ENCODE measurements at places on chromosomes 1 and 21.

DNA sequence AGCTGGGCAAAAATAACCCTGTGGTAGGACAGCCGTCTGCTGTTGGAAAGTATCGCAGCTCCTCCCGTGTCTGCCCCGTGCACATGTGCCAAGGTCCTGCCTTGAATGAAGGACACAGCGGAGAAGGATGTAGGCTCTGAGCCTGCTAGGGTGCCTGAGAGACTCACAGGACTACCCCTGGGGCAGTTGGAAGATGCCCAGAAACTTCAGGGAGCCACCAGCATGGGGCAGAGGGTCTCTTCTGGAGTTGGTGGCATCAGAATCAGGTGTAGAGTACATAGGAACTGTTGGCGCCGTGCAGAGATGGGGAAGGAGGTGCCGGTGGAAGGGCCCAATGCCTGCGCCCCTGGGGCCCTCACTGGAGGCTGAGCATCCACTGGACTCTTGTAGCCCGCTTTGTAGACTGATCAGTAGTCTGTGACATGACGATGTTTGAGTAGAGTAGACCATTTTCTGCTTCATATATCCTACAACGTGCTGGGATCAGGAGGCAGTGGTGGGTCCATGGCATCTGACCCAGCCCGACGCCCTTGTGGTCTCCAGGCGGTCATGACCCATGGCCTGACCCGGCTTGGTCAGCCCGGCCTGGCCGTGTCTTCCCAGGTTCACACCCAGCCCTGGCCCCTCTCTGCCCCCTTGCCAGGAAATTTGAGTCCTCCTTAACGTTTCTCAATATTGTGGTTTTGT is 5.3 kb upstream of the C1orf174 start:
- no peak for DNase-seq

DNA sequence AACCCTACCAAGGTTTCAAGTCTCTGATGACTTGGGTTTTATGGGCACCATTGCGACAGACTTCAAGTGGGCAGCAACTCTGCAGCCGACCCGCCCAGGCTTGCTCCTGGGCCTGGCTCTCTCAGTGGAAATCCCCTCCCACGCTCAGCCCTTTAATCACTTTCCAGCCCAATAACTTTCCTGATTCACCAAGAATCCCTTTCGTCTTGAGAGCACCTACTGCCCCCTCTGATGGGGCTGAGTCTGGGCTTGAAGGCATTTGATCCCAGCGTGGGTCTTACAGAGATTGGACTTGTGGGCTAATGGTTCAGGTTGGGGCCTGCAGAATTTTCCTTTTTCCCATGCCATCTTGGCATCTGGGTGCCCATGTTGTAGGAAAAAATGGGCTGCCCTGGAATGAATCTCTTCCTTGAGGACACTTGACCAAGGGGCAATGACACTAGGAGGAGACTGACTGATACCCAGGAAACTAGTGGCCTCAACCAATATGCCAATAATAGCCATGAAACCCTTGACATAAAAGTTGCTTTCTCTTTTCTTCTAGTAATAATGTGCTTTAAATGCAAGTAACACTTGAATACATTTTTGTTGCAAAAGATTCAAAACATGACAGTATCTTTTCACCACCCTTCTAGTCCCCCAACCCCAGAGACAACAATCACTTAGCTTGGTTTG is 7.8 kb upstream of the PHLDA3 start:
- no peak for DNase-seq

DNA sequence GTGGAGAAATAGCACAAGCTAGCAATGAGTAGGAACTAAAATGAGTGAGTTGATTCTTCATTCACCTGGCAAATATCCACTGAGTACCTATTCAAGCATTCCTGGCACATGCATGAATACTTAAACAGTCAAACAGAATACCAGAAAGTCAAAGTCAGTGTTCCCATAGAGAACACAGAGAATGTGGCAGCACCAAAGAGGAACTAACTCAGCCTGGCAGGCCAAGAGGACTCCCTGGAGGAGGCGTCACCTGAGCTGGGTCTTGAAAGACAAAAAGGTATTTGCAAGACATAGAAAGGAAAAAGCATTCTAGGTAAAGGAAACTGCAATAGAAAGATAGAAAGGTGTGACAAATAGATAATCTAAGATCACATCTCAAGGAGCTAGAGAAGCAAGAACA is 49.7 kb downstream of the DMRTA2 start:
- DNase-seq = no peak

- DNase-seq = no peak
Measured at GRCh38 chr1:41612953-41613352, 128.5 kb upstream of the EDN2 start.

DNA sequence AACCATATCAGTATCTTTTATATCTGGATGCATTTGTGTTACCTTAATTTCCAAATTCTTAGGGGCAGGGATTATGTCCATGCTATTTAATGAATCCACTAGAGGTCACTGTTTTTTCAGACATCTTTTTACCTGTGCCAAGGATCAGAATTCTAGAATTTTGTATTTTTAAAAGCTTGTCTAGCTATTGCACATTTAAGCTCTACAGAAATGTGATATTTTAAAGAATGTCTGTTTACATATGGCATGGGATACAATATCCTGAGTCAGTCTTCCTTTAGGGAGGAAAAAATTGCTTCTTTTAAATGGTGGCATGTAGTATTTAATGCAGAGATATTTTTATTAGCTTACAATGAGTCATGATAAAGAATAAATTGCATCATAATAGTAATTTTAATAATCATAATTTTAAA is 11.3 kb downstream of the RPAP2 start:
- no peak for DNase-seq

GRCh38 chr1:17550729-17551584 is 11.5 kb downstream of the ARHGEF10L start:
- no peak for DNase-seq

- no peak for DNase-seq
Measured at GRCh38 chr1:208928349-208929010, 655.0 kb upstream of the CAMK1G start.

GRCh38 chr1:6328696-6329095 is 64.9 kb downstream of the ACOT7 start:
- DNase-seq = no peak

DNA sequence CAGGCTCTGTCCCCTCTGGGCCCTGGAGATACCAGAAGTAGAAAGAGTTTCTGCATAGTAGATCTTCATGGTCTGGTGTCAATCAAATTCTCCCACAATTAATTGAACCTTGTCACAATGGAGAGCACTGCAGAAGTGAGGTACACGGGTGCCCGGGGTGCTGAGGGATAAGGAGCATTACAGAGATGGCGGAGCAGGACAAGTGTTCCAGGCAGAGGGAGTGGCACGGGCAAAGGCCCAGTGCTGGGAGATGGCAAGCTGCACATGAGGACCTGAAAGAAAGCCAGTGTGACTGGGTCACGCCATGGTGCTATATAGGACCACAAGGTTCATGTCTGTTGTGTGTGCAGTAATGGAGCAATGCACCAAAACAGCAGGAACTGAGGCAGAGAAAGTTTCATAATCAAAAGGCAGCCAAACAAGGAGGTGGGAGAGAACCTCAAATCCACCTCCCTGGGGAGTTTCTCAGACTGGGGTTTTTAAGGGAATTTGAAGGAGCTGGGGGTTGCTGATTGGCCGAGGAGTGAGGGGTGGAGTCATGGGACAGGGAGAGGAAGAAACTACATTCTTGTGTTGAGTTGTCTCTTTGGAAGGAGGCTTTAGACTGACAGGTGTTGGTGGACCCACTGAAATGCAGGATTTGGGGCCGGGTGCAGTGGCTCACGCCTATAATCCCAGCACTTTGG is 27.7 kb downstream of the ACOT11 start:
- DNase-seq = no peak

DNA sequence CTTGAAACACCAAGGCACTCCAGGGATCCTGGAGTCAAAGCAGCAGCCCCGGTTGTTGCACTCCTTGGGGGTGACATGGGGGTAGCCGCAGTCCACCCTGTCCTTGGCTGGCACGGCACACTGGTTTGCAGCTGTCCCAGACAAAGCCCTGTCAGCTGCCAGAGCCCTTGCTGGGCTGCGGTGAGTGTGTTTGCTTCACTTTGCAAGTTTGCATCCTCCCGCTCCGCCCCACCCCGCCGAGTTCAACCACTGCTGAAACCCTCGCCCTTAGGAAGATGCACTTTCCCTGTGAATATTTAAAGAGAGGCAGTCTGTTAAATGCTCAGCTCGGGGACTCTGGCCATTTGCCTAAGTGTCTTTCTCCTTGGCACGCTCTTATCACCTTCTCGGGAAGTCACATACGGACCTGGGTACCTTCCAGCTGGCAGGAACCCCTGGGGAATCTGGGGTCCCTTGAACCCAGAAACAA is 1.7 kb downstream of the TFF3 start:
- DNase-seq = no peak

DNA sequence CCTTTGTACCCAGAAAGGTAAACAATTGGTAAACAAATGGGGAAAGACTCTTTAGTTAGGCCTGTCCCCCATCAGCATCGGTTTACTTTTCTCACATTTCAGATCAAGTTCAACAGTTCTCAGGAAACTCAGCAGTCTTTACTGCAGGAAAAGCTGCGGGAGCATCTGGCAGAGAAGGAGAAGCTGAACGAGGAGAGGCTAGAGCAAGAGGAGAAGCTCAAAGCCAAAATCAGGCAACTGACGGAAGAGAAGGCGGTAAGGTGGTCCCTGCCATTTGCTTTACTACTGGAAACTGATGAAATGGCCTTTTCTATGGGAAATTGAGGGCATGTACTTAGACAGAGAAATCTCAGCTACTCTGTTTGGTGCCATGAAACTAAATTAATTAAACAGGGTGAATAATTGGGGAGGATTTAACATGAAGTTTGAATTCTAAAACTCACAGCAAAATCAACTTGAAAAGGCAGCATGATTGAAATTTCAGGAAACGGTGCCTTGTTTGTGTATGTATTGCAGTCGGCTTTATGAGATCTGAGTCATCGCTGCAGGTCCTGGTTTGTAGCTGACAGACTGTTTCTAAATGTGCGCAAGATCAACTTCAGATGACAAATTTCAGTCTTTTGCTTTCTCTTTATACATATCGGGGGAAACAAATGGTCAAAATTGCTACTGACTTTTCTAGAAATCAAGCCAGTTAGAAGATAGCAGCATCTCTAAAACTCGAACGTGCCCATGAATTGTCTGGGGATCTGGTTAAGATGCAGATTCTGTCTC is 67.9 kb upstream of the EFHD2 start:
- no peak for DNase-seq

- DNase-seq = no peak
Measured at GRCh38 chr1:34681480-34682451, 73.1 kb upstream of the GJB5 start.

- no peak for DNase-seq
Measured at GRCh38 chr1:2014741-2015735, 4.1 kb upstream of the GABRD start.

GRCh38 chr1:30414086-30414850 is 309.1 kb downstream of the MATN1 start:
- no peak for DNase-seq

DNA sequence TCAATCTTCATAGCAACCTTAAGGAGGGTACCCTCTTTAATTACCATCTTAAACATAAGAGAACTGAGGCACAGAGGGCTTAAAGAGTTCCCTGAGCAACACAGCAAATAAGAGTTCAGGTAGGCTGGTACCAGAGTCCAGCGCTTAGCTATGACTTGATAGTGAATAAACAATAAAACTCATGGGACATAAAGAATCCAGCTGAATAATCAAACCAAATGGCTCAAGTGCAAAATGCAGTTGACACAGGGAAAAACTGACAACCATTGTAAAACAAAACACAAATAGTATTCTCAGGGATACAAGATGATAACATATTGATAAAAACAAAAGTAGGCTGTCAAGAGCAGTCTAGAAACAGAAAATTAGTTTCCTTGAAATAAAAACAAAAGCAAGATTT is 176.9 kb upstream of the HMGB4 start:
- no peak for DNase-seq

- no peak for DNase-seq
Measured at GRCh38 chr1:77732090-77732489, 27.6 kb downstream of the USP33 start.

- DNase-seq = no peak
Measured at GRCh38 chr1:234662148-234662547, 52.2 kb upstream of the IRF2BP2 start.
